GF-D8 (cell line): ENCODE measurements at places on chromosomes 3 and 15.

DNA sequence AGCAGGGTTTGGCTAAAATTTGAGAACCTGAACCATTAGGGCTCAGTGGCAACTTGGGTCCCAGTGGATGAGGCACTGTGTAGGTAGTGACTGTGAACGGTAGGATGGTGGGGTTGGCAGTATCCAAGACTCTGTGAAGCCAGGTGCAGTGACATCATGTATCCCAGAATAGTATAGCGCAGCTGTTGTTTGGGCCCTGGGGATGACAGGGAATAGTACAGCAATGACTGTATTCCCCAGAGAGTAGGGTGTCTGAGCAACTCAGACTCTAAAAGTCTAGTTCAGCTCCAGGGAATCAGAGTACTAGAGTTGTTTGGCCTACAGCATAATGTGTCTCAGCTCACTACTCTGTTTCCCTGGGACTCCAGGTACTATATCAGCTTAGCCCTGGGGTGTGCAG is 20.7 kb upstream of the PPP2R3A start:
- no peak for DNase-seq

DNA sequence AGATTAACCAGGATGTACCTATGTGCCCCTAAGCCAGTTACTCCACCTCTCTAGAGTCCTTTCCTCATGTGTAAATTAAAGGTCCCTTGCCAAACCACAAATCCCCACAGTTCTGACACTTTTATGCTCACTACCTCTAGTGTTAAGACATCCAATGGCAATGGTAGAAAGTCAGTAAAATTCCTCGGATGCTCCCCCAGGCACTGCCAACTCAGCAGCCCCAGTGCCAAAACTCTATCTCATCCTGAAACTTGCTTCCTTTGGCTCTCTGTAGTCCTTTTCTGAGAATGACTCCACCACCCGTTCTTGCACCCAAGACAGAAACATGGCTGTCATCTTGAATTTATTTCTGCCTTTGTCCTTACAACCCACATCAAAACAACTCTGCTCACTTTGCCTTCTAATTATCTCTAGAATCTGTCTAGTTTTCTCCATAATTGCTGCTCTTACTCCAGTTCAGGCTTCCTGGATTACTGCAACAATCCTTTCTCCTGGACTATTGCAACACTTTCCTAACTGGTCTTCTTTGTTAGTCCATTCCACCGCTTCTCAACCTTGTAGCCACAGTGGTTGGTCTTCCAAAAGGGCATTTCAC is 41.6 kb downstream of the MB21D2 start:
- no peak for DNase-seq

DNA sequence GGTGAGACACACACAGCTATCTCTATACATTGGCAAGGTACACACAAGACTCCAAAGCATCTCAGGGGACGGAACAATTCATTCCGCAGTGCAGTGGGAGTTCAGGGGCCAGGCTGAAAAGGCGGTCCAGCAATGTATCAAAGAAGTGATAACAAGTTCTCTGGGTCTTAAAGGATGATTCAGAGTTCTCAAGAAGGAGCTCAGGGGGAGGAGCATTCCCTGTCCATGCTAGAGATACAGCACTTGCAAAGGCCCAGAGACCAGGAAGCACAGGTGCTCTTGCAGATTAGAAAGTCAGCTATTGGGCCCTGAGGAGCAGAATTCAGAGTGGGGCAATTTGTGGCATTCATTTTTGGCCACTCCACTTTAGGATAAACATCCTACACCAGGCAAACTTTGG is 34.9 kb downstream of the MECOM start:
- DNase-seq = no peak

GRCh38 chr3:111967068-111967467 is 11.8 kb upstream of the ABHD10 start:
- peak; percentile 2 for DNase-seq
